WTC11 (cell line): ENCODE measurements at places on chromosomes 3 and 15.
A peak's percentile ranks its signal among the peaks of the same experiment; 100 is the strongest.

- DNase-seq: no peak
Observed at GRCh38 chr3:119310071-119310470, 15.9 kb downstream of the ARHGAP31 start.

- DNase-seq: no peak
Observed at GRCh38 chr15:54119051-54119450, 140.8 kb downstream of the UNC13C start.

DNA sequence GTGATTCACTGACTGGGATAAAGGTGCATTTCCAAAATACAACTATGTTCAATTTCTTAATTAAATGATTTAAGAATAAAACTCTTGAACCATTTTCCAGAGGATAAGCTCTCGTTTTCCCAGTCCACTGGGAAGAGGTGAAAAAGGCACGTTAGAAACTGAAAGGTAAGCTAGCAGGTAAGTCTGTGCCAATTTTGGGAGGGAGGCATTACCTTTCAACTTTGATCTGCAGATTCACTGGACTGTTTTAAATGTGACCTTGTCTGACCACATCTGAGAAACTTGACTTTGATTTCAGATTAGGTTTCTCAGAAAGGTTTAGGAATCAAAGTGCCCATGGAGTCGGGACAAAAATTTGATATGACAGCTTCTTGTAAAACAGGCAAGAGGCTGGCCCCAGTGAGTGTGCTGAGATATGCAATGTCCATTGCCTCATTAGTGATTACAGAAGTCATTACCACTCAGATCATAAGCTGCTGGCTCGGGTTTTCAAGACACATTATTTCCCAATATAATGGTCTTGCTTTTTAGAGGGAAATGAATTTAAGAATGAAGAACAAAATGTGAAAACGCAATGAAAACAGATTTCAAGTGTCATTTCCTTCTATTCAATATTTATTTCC lies 118.8 kb downstream of the ADAMTS9 start:
- DNase-seq: no peak

DNA sequence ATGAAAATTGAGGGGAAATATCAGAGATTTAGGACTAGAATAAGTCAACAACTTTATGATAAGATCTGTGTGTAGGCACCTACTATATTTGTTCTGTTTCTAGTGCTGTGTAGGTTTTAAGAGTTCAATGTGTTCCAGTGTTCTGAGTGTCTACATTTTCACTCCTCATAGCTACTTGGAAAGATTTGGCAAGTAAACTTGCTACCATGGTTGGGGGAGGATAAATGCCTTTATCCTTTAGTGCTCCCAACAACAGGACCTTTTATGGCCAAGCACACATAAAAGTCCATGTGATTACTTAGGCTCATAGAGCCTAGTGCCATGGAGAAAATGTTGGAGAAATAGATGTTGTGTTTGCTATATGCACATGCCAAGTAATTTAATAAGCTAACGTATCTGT lies 64.0 kb downstream of the LYSMD4 start:
- DNase-seq: no peak

DNA sequence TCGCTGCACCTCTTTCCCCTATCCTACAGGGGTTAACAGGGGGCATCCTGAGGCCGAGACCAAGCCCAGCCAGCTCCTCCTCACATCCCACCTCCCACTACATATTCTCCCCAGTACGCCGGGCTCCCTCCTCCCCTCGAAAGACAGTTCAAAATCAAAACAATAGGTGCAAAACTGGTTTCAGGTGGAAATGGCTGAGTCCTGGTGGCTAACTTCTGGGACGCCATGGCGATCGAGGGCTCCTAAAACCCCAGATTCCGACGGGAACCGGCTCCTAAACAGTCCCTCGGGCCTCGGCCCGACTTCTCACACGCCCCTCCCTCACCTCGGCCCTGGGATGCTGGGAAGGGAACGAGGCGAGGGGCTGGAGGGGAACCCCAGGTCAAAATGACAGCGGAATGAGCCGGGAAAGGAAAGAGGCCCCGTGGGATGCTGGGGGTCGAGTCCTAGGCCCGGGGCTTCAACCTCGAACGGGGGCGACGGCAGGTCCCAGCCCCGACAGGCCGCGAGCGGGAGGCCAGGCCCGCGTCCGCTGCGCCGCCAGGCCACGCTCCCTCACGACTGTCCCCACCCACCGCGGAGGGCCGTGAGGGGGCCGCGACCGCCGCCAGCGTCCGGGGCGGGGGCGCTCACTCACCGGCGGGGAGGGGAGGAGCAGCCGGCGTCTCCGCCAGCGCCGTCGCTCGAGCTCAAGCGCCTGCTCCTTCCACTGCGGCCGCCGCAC lies 492 bp downstream of the TMCC1 start:
- DNase-seq: peak; percentile 70

- DNase-seq: peak; percentile 95
Observed at GRCh38 chr15:89057506-89058133, 30.6 kb upstream of the ABHD2 start.

- peak; percentile 60 for DNase-seq
Observed at GRCh38 chr15:39887211-39887610, 32.9 kb downstream of the GPR176 start.
